HAP-1 (cell line): ENCODE measurements at places on chromosomes 2 and 18.

- DNase-seq, result peak; percentile 3
Observed at GRCh38 chr2:26649992-26650712, 9.0 kb upstream of the CIB4 start.

- DNase-seq, result no peak
Observed at GRCh38 chr2:74149570-74150319, 2.0 kb upstream of the BOLA3 start.

DNA sequence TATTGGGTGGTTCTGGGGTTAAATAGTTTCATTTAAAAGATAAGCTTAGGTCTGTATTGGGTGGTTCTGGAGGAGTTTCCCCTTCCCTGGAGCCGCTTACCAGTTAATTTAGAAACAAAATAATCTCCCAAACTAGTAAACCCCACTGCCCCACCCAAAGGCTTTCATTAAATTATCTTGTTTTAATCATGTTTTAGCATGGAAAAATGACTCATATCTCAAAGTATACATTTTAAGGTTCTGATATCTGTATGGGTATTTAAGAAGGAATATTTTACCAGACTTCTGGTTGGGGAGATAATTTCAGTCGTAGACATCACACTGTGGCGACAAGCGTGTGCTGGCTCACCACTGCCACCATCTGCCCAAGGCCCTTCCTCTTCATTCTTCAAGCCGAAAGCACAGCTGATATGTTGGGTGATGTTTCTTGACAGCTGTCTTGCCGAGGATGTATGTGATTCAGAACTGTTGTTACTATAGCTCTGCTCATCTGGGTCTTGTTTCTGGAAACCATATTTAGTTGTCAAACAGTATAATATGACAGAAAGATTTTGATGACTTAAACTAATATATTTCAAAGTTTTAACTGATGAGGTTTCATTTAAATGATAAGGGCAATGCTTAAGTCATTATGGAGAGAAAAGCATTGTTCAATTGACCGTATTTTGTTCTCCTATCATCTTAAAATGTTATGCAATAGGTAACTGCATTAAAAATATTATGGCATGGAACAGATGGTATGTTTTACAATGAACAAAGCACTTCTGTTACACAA is 5.1 kb downstream of the FIGLA start:
- DNase-seq, result peak; percentile 60

GRCh38 chr18:34802959-34803358 is 92.9 kb downstream of the DTNA start:
- DNase-seq, result peak; percentile 5

DNA sequence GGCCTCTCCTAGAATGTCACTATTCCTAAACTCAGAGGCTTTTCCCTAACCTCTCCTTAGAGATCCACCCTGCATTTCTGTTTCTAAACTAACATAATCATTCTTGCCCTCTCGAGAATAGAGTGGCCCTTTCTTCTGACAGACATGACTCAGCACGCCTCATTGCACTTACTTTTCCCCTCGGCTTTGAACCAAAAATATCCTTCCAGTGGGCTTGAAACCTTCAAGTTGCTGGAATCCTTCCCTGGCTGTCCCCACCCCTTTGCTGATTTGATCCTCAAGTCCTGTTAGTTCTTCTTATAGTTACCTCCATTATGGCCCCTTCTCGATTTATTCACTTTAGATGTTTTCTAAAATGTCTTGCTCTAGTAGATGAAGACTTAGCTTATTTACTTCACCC is 158.0 kb downstream of the LTBP1 start:
- DNase-seq, result no peak

GRCh38 chr2:10668402-10669012 is 21.3 kb downstream of the NOL10 start:
- DNase-seq, result peak; percentile 40

- DNase-seq, result no peak
Observed at GRCh38 chr2:223465793-223466192, 136.4 kb downstream of the SCG2 start.

DNA sequence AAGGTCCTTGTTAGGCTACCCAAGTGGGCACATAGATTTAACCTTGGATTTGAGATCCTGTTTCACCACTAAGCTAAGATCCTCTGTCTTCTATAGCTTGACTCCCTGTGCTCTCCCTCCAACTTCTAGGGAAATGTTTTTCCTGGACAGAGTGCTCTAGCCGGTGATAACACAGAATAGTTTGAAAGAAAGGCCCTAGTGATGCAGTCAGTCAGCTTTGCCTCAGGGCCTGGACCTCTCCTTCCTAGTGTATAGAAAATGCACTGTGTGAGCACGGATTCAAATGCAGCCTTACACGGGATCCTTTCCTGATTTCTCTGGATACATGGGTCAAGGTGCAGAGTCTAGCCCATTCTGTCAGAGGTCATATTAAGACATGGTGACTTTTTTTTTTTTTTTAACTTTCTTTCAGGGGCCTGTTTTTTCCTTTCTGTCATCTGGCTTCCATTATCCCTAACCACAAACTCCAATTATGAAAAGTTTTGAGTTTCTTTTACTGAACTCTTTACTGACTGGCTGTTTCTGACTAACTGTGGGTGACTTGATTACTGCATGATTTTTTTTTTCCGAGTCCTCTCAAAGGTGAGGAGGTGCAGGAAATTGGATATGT is 122.6 kb downstream of the LRP1B start:
- no peak for DNase-seq

- no peak for DNase-seq
Observed at GRCh38 chr2:109129921-109130722, 1.1 kb downstream of the SH3RF3 start.

DNA sequence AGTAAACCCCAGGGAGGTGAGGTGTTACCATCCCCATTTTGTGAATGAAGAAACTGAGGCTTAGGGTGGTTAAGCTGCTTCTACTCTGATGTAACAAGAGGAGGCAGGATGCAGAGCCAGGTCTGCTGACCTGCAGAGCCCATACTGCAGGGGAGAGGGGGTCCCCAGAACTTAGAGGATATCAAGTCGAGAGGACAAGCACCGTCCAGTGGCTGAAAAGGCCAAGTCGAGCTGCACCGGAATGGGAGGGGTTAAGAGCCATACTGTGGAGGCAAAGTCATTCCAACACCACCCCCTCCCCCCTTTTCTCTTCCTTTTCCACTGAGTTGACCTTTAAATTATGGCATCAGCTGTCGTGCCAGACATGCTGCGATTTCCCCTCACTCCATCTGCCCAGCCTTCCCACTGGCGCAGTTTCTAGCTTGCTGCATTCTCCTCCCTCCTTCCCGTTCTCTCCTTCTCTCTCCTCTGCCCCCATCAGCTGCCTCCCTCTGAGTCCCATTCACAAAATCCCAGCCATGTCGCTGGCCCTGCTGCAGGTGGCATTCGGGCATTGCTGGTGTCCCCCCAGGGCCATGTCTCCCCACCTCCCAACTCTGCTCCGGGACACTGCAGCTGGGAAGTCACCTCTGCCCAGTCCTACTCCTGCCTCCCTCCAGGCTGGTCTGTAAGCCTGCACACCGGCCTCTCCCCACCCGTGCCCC is 346.9 kb downstream of the DYSF start:
- no peak for DNase-seq

- no peak for DNase-seq
Observed at GRCh38 chr2:142742371-142743214, 134.9 kb upstream of the KYNU start.

GRCh38 chr2:122179492-122180165 is 424.2 kb downstream of the TSN start:
- no peak for DNase-seq

DNA sequence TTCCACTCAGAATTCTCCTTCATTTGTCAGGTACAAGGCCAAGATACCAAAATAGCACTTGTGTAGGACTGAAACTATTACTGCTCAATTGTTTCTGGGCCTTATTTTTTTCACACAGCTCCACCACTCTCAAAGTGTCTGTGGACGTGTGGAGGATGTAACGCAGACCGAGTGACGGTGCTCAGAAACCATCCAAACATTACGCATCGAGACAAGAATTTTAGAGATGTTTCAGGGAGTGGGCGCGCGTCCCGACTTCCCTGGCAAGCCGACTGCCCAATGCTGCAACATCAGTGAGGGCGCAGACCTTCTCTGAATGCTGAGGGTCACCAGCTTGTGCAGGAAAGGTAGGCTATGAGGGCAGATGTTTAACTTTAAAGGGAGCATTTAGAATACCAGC is 108.4 kb downstream of the GATA6 start:
- no peak for DNase-seq

DNA sequence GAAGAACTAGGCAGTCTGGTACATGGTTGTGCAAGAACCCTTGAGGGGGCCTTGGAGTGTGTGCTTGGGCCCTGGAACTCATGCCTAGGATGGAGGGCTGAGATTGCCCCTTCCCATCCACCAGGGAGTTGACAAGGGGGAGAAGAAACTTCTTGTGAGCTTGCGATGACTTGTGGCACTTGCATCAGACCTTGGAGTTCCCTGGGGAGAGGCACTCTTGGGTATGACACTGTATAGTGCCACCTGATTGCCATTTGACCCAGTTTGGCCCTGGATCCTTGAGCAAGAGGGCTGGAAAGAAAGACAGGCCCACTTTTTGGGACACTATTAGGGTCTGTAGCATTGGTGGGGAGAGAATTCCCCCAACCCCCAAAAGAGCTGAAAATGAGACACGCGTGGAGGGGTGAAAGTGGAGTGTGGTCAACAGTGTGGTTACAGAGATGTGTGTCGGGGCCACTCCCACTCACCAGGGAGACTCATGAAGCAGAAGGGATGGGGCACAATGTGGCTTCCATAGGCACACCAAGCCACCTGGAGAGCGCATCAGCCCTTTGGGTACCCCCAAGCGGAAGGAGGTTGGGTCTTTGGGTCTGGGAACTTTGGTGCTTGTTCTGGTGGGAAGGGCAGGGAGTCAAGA is 101.3 kb downstream of the MSH2 start:
- no peak for DNase-seq

DNA sequence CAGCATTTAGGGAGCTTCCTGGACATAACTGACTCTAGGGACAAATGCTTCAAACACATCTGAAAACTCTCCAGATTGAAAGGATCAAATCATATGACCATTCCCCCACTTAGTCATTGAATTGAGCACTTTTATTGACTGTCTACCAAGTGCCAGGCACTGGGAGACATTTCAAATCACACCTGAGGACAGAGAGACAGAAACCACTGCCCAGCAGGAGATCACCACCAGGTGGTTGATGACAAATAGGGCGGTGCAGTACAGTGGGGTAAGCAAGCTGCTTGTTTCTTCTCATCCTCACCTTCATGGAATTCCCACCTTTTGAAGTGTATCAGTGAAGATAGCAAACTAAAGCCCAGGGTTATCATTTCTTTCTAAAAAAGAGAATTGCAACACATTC is 19.0 kb upstream of the CXCR4 start:
- DNase-seq, result no peak

DNA sequence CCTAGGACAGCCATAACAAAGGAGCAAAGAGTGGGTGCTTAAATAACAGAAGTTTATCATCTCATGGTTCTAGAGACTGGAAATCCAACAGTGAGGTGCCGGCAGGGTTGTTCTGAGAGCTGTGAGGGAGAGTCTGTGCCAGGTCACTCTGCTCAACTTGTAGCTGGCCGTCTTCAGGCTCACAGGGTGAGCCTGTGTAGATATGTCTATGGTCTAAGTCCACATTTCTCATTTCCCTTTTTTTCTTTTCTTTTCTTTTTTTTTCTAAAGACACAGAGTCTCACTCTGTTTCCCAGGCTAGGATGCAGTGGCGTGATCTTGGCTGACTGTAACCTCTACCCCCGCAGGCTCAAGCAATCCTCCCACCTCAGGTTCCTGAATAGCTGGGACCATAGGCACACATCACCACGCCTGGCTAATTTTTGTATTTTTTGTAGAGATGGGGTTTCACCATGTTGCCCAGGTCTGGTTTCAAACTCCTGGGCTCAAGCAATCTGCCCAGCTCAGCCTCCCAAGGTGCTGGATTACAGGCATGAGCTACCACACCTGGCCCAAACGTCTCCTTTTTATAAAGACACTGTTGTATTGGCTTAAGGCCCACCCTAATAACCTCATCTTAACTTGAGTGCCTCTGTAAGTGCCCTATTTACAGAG is 142.2 kb downstream of the SP3 start:
- no peak for DNase-seq

DNA sequence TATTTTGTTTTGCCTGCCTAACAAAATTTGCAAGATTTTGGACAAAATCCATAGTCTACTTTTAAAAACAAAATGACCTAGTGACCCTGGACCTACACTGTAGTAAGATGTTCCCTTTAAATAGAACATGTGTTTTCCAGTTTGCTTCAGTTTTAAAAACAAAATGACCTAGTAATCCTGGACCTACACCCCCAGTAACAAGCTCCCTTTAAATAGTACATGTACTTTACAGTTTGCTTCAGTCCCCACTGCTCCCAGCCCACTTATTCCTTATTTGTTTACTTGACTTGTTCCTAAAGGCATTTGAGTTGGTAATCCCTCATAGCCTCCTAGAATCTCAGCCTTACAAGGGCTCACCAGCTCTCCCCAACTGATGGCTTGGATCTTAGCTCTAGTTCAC is 34.5 kb upstream of the HTR2B start:
- DNase-seq, result no peak

DNA sequence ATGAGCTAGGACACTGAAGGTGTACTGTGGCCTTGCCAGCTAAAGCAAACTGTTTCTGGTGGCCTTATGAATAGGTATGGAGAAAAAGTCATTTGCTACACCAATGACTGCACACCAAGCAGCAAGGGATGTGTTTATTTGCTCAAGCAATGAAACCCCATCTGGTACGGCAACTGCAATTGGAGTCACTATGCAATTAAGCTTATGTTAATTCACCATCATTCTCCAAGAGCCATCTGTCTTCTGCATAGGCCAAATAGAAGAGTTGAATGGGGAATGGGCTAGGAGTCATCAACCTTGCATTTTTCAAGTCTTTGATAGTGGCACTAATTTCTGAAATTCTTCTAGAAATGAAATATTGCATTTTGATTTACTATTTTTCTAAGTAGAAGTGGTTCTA is 372.0 kb downstream of the KCNJ3 start:
- no peak for DNase-seq

GRCh38 chr2:19178175-19178574 is 180.2 kb downstream of the OSR1 start:
- DNase-seq, result no peak

DNA sequence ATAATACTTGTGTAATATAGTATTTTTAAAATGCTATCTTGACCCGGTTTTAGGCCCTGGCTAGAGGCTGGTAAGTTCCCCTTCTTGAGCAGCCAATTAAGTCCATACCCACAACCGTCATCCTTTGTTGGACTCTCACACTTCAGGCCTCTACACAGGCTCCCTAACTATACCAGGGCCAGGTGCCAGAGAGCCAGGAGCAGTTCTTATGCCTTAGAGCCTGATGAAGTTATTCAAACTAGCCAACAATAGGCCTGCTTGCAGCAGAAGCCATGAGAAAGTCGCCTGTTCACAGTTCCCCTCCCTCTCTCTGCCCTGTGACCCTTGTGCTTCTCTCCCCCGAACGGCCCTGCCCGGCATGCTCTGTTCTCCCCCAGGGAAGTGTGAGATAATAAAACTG is 454.2 kb upstream of the KLHL29 start:
- no peak for DNase-seq

DNA sequence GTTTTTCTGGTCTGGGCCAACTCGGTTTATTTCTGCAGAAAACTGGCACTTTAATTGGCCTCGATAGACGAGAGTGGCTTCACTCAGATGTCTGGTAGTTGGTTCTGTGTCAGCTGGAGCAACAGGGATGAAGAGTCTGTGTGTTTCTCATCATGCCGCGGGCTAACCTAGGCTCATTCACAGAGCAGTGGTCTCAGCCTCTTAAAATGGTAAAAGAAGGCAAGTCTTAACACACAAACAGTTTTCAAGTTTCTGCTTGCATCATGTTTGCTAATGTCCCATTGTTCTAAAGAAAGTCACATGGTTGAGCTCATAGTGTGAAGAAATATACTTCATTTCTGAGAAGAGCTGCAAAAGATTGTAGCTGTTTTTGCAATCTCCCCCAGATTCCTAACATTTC is 37.5 kb upstream of the ANXA4 start:
- DNase-seq, result no peak

- no peak for DNase-seq
Observed at GRCh38 chr2:96330407-96330806, 5.2 kb upstream of the NCAPH start.
